ENCODE measurements at places on chromosomes 2 and 18.

GRCh38 chr2:232649033-232649432 lies 15.6 kb downstream of the EFHD1 start:
- no peak for DNase-seq

DNA sequence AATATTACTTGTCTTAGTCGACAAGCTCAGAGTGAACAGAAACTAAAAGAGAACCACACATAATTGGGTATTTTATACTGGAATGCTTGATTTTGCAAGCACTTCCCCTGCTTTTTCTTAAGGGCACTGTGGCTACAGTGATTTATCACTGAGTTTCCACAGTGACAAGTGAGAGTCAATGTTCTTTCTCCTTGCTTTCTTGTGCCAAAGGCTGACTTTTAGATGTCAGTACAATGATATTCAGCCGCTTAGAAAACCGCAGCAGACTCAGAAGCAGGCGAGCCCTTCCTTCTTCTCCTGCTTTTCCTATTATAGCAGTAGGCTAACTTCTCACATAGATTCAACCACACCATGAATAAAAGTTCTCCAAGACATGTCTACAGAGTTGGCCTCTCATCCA lies 1603.6 kb upstream of the NXPH2 start:
- no peak for DNase-seq

- no peak for DNase-seq
Observed at GRCh38 chr18:10495936-10496335, 29.9 kb upstream of the NAPG start.

GRCh38 chr2:218284106-218284811 lies 8.0 kb downstream of the TMBIM1 start:
- no peak for DNase-seq

- DNase-seq: no peak
Observed at GRCh38 chr2:147758821-147759220, 86.0 kb upstream of the ACVR2A start.

GRCh38 chr18:50947899-50948298 lies 19.9 kb upstream of the ELAC1 start:
- DNase-seq: no peak

GRCh38 chr2:74578408-74578807 lies 23.9 kb downstream of the DOK1 start:
- no peak for DNase-seq

DNA sequence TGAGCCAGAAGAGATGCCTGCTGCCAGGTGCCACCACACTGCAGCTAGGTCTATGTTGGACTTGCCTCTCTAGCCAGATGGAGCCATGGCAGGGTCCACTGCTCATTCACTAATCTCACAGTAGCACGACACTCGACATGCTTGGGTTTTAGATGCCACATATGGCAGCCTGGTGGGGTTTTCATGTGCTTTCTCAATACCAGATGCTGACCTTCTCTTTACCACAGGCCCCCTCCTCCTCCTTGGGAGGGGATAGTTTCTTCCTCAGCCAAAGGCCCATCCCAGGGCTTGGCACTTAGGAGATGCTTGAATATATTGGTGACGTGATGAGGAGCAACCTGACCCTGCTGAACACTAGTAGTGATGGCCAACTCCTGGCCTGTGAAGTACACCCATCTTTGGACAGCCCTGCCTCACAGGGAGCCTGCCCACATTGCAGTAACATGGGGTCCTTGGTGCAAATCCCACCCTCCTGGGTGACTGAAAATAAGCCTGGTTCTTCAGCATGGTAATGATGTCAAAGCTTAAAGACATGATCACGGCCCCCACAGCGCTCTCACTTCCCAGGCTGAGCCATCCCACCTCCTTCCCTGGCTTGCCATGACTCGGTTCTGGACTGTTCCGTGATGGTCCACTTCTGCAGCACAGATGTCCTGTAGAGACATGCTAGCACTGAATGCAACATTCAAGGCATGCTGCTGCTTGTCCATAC lies 227.5 kb downstream of the SH3RF3 start:
- DNase-seq: no peak

- DNase-seq: no peak
Observed at GRCh38 chr18:49303379-49303778, 157.1 kb downstream of the DYM start.

DNA sequence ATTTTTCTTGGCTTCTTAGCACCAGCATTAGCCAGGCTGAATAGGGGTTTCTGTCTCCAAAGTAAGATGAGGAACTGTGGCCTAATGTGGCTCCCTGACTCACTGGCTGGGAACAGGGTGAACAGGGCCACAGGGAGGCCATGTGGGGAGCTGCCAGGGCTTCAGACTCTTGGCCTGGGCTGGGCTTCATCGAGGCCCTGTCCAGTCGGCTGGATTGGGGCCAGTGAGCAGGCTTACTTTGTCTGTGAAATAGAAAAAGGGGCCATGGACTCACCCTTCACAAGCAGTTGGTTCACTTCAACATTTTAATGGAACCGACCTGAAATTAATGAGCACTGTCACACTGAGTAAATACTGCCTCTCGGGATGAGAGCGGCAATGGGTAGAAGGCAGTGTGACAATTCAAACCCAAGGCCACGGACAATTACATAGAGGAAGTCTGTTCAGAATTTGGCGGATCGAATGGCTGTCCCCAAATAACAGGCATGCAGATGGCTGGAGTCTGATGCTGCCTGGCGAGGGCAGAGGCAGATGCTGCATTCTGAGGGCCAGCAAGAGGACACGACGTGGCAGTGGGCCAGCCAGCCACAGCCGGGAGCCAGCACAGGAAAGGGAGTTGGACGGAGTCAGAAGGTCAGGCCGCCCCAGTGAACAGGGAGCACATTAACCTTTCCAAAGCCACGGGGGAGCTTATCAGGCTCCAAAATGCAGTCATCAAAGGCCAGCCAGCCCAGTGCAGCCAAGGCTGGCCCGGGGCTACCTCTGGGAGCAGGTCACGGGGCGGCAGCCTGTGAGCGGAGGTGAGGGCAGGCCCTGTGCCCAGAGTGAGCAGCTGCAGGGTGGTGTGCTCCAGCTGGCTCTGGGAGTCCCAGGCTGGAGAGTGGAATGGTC lies 146.6 kb upstream of the REV1 start:
- DNase-seq: no peak

DNA sequence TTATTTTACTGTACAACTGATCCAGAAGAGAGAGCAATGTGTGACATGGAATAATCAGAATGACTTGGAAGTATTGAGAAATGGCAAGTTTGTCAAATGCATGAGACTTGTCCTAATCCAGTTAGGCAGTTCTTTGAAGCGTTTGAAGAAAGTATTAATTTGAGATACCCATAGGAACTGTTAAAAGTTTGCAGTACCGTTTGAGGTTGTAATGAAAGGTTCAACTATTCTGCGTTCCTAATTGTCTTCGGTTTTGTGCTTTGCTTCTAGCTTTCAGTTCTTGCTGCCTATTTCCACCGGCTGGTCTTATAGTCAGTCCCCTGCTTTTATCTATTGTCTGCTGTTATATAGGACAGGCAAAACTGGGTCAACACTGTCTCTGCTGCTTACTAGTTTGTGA lies 41.8 kb downstream of the COX7A2L start:
- no peak for DNase-seq

- DNase-seq: no peak
Observed at GRCh38 chr2:145075454-145076062, 555.6 kb upstream of the ZEB2 start.

DNA sequence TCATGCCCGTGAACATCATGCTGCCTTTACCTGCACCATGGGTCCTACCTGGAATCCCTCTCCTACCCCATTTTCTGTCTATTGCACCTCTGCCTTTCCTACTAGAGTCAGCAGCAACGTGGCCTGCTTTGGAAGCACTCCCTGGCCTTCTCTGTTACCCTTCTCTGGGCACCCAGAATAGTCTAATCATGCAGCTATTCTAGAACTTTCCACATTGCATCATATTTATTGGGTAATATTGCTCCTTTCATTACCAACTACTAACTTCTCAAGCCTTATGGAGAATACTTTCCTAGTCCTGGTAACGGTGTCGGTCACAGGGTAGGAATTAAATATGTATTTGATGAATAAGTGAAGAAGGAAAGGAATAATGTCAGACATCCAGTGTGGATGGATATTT lies 33.3 kb upstream of the CREG2 start:
- DNase-seq: no peak

DNA sequence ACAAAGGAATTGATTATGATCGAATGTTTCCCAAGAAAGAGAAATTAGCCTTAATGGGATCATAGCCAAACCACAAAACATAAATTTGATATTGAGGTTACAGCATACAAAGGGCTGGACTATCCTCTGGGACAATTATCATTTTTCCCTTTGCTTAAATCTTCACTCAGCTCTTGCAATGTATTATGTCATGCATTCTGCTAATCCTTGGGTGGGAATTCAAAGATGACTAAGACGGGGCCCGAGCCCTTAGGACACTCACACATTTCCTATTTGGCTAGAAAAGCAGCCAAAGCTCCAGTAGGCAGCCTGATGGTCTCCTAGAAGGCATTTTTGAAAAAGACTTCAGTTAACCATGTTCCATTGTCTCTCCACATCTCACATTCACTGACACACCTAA lies 17.2 kb upstream of the NMI start:
- no peak for DNase-seq

GRCh38 chr2:98313492-98314250 lies 32.6 kb upstream of the CNGA3 start:
- no peak for DNase-seq

- DNase-seq: no peak
Observed at GRCh38 chr18:45103319-45104048, 422.8 kb downstream of the SETBP1 start.

- DNase-seq: no peak
Observed at GRCh38 chr2:127261804-127262406, 32.0 kb downstream of the ERCC3 start.

DNA sequence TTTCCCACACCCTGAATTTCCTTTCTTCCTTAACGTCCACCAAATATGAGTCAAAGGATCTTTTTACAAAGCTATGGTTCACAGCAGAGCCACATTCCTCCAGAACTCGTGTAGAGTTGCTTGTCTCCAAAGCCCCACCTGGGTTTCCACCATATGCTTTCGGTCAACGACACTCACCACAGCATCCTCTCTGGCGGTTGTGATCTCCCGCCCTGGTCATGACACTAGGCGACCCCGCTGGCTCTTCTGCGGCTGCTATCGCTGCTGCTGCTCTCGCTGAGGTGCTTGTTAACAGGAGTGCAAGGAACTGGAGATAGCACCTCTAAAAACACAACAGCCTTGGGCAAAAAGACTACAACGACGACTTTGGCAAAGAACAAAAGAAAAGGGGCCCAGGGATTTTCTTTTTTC lies 340 bp downstream of the SLC40A1 start:
- DNase-seq: no peak

DNA sequence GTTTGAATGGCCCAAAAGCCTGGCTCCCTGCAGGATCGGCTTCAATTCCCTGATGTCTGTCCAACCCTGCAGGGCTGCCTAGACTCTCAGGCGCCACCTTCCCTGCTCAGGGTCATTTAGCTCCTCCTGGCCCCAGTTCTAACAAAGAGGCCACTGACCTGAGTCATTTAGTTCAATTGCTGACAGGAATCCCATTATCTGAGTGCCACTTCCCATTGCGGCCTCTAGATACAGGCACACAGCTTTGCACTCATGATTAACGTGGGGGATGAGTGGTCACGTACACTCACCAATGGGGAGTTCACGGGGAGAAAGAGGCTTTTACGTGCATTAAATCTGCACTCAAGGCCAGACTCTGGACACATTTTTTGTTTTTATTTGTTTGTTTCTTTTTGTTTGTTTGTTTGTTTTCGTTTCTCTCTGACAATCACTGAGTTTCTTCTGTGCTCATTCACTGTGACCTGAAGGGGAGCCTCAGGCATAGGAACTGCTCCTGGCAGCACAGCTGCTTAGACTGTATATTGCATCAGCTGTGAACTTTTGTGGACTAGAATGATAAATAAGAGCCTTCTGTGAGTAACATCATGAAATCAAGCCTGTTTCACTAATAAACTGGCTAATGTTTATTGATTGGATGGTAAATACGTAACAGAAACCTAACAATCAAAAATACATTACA lies 118.9 kb upstream of the CTNNA2 start:
- DNase-seq: no peak

DNA sequence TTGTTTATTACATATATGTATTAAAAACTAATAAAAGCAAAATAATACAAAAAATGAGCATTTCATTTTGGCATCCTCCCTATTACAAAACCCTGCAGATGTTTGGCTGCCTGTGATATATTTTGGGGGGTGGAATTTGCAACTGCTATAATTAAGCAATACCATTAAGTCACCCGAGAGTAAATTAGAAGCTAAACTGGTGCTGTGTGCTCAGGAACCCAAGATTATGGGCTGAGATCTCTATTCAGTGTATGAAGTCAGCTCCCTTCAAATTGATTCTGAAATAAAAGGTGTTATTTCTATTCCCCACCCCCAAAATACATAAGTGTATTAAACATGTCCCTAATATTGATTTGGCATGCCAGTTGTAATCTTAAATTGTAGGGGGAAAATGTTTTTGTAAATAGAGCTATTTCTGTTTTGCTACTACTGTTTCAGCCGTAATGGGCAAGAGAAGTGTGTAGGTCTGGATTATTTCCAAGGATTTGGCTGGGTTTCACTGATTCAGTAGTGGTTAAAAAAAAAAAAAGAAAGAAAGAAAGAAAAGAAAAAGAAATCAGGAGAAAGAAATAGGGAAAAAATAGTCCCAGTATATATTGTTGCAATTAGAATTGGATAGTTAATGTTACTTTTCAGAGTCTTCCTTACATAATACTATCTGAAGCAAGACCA lies 110.9 kb downstream of the SS18 start:
- DNase-seq: no peak

DNA sequence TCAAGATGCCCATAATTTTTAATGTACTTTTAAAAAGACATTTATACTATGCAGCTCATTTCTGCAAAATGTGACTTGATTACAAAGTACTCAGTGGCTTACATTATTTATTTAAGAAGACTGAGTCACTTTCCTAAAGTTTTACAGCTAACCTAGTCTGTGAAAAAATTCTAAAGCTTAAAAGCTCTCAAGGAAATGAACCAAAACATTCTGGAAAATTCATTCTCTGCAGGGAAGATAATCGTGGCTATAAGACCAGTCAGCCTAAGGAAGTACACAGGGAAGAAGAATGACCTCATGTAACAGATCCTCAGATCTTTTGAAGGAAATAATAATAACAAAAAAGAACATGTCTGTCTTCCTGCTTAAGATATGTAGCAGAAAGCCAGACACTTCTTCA lies 232.1 kb upstream of the STK17B start:
- DNase-seq: no peak

- no peak for DNase-seq
Observed at GRCh38 chr2:23595601-23596251, 210.7 kb downstream of the KLHL29 start.

DNA sequence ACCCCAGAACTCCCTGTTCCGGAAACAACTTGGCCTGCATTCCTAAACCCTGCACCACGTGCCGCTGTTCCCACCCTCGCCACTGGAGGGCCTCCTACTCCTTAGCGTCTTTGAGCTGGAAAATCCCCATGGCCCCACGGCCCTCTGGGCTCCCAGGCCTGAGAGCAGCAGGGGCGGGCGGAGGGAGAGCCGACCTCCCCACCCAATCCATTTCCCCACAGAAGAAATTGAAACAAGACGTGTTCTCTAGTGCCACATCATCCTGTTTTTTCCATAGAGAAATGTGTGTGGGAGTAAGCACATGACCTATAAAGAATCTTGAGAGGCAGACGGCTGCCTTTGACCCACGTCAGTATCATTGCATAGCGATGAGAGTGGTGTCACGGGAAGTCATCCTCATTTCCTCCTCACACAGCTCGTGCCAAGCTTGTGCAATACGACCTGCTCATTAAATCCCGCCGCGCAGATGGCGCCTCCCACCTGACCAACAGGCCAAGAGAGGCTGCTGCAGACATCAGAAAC lies 79.2 kb downstream of the LAMA1 start:
- DNase-seq: no peak

Data from SIG-M5 (cell line).